ENCODE measurements at places on chromosomes 5 and 9.

DNA sequence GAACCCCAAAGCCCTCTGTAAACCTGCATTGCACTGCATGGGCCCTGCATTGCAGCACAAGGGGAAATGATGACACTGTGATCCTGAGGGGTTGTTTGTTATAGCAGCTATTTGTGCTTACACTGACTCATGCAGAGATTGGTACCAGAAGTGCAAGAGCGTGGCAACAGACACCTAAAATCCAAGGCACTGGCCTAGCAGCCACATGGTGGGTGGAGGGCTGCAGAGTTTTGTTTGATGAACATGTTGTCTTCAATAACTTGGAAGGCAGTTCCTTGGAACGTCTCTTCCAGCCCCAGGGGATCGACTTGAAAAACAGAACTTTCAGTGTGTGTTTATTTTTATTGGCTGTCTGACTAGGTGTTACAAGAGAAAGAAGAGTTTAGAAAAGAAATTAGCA lies 14.5 kb downstream of the FCN2 start:
- DNase-seq, result no peak

DNA sequence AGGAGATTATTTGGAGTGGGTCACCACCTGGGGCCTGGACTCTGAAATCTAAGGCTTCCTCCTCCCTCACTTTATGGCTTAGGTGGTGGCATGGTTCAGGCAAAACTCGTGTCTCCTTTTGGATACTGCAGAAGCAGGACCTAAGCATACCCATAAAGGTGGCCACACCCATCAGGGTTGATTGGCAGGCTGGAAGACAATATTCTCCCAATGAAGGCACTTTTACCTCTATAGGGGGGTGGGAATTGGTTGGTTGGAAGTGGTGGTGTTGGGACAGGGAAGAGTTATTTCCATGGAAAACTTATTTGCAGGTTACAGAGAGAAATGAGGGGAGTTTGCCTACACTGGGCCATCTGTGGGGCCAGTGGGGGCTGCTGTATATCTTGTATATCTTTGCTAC lies 39.7 kb downstream of the CNOT6 start:
- DNase-seq, result no peak

DNA sequence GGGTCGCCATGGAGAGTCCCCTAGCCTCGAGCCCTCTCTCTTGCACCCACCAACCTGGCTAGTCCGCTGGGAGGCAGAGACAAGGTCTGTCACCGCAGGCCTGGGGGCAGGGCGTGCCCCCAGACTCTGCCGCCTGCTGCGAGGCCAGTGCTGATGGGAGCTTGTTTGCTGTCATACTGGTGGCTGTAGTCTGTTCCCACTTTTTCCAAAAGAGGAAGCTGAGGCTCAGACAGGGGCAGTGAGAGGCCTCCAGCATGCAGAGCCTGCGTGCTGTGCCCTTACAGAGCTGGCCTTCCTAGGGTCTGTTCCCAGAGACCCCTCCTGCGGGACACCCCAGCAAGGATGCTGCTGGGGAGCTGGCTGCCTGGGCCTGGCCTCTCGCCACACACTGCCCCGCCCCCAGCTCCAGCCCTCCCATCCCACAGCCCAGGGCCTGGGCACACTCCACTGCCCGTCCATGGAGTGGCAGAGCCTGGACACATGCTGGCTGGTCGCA lies 21.0 kb upstream of the SUSD3 start:
- no peak for DNase-seq

DNA sequence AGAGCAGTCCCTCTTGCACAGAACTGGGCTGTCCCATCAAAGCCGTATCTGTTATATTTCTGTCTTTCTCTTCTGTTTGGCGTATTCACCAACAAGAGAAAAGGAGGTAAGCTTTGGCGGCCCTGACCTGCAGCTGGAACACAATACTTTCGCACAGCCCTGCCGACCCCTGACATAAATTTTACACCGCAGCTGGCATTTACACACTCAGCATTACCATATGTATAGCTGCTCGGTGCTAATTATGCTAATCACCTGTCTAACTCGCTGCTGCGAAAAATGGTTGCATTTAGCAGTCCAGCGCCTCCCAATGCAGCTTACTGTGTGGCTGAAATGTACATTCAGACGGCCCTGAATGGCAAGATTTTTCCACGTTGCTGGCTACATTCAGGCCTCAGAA lies 20.8 kb downstream of the PTCH1 start:
- DNase-seq, result no peak

DNA sequence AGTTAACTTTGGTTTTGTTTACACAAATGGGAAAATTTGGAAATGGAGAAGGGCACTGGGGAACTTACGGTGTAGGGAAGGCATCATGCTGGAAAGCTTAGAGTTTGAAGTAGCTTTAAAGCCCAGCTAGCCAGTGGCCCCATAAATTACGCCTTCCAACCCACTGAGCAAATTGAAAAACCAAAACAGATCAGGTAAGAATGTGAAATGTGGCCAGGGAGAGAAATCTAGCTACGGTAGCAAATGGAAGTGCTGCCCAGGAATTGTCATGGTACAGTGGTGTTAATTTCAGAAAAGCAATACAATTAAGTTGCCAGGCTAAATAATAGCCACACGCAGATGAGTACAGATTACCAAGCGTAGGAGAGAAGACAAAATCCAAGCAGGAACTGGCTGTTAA lies 654.8 kb downstream of the PRELID2 start:
- no peak for DNase-seq

- no peak for DNase-seq
Measured at GRCh38 chr5:131084436-131084835, 80.6 kb downstream of the HINT1 start.

DNA sequence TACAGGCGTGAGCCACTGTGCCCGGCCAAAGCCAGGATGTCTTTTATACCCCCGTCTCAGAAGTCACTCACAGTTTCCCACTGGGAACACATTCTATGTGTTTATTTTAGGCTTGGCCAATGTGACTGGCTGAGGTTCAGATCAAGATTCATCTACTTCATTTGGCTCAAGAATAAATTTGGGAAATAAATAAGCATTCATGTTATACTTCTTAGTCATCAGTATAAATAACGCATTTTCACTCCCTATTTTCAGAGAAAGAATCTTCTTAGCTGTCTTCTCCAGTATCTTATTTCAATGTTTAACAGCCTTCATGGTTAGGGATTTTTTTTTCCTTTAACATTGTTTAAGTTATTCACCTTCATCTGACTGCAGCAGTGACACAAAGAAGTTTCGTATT lies 11.8 kb downstream of the S100Z start:
- DNase-seq, result no peak

- no peak for DNase-seq
Measured at GRCh38 chr9:92612292-92612691, 57.6 kb downstream of the IPPK start.

GRCh38 chr5:134732819-134733218 lies 5.5 kb upstream of the CAMLG start:
- DNase-seq, result no peak

GRCh38 chr5:121962347-121962670 lies 534 bp downstream of the SRFBP1 start:
- no peak for DNase-seq

All from stimulated activated CD4-positive, alpha-beta T cell treated with anti-CD3 and anti-CD28 coated beads, Interleukin-4, amount 100 ng/mL, for 4 hours (primary cell).